ENCODE measurements at places on chromosomes 4 and X. TPM values are rescaled to one million over a fixed set of nuclear protein-coding genes. Genes with fewer than 3 reads are reported as not detected.

DNA sequence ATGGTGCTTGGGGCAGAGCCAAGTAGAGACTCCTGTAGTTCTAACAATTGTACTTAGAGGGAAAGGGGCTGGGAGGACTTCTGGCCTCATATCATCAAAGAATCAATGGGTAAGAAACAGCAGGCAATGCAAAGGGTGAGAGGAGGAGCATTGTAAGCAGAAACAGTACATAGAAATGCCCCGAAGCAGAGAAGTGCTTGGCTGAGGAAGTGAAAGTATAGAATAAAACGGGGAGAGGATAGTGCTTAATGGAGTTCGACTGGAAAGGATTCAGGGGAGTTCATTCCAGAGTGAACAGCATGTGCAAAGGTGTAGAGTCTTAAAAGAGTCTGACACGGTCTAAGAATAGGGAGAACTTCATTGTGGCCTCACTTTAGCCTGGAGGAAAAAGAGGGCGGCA, 103.0 kb downstream of the SYNPO2 start:
- DNase-seq, result no peak

DNA sequence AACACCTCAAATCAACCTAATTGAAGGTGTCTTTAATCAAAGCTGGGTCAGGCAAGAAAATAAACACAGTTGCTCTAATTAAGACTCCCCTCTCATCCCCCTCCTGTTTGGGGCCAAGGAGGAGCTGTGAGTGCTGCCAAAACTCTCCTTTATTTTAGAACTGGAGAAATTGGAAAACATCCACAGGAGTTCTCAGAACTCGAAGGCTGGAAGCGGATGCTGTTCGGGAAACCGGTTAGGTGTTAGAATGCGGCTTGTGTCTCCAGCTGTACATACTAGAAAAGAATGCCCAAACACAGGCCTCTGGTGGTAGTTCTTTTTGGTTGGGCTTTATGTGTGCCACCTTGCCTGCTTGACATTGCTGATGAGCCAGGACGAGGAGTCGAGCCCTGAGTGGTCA, 118.2 kb downstream of the GPR143 start:
- DNase-seq, result no peak

GRCh38 chr4:132227151-132227856, 921.8 kb upstream of the PCDH10 start:
- peak; percentile 66 for DNase-seq

GRCh38 chrX:119698845-119699244, 5.9 kb upstream of the SEPTIN6 start:
- DNase-seq, result peak; percentile 30

DNA sequence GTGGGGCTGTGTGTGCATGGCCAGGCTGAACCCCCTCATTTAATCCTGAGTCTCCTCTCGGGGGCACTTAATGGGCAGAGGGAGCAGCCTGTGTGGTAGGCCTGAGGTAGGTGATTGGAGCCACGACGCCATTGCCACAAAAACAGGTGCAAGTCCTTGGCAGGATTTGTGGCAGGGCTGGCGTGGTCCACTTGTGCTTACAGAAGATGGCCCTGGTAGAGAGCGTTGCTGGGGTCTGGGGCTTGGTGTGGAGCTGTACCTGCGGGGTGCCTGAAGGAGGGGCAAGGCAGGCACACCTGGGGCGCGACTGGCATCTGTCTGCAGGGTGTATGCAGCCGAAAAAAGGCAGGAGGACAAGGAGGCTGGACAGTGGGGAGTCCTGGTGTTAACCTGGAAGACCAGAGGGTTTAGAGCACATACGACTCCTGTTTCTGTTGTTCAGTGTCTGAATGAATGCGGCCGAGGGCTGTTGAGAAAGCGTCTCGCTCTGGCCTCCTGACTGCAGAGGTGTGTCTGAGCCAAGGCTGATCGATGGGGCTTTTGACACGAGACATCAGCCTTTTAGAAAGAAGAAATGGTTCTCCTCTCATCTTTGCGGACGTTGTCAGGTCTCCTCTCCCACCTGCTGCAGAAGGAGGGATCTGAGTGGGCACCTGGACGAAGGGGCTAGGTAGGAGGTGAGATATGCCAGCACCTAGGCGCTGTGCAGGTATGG, 52.0 kb downstream of the TBC1D14 start:
- DNase-seq, result no peak

- no peak for DNase-seq
Observed at GRCh38 chr4:52568351-52568750, 90.8 kb downstream of the USP46 start.

DNA sequence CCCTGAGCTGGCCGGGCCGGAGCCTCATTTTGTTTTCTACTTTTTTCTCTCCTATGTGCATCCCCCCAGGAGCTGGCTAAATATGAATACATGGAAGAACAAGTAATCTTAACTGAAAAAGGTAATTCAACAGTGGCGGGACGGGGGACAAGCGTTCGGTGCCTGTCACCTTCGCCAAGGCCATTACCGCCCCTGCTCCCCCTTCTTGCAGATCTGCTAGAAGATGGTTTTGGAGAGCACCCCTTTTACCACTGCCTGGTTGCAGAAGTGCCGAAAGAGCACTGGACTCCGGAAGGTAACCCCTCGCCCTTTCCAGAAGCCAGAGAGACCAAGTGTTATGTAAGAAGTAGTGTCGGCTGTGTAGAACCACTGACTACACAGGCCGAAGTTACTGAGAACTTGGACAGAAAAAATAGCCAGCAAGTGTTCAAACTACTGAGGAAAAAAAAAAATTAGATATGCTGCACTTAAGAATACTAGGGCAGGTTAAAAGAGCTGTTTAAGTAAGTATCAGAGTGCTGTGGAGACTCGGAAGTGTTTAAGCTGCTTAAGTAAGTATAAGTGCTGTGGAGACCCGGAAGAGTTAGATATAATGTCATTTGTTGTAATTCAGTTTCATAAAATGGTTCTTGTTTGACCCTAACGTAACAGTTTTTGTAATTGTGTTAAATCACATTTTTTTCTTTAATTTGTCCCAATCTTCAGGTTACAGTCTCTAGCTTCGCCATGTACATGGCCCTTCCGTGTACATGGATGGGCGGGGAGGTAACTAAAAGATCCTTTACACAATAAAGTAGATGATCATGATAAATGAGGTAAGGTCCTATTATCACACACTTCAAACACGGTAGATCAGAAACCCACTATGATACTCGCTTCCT, 856 bp downstream of the SAT1 start:
- DNase-seq, result no peak

GRCh38 chrX:79140731-79141130, 3.8 kb upstream of the GPR174 start:
- no peak for DNase-seq

DNA sequence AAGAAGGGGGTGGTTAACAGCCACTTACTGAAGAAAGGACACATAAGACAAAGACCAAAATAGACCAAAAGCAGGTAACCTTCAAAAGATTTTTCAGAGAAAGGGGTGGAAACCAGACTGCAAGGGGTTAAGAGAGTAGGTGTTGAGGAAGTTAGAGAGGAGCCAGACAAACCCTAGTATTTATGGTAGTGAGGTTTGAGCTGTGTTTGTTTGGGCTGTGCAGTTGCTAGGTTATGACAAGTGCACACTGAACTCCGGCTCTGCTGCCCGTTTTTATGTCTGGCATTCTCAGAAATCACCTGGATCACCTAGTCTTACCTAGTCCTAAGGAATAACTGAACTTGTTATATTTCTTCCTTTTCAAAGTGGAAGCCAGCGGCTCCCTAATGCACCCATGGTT, 22.9 kb upstream of the G3BP2 start:
- DNase-seq, result no peak

GRCh38 chrX:74242050-74242449, 61.9 kb upstream of the ZCCHC13 start:
- peak; percentile 44 for DNase-seq

DNA sequence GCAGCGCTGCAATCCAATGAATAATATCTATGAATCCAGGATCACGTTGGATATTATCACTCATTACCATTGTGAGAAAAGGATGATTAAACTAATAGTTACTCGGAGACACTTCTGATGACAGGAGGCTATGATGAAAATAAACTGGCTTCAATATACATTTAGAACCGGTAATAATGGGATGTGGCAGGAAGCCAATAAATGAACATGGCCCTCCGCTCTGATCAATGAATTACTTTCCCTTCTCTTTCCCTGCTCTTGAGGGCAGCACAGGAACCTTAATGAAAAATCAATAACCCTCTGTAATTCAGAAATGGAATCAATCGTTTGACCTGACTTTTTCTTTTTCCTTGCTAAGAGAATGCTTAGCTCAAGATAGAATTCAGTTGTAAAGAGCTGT, 103.9 kb upstream of the PAQR3 start:
- DNase-seq, result no peak

DNA sequence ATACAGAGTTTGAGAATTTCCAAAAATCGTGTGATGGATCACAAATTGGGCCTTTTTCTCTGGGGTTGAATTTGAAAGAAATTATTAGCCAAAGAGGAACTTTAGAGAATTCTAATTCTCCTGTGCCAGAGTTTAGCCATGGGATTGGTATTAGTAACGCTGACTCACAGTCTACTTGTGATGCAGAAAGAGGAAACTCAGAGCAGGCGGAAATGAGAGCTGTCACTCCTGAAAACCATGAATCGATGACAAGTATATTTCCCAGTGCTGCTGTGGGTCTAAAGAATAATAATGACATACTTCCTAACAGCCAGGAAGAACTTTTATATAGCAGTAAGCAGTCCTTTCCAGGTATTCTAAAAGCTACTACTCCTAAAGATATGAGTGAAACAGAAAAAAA, 64.9 kb downstream of the N4BP2 start:
- peak; percentile 94 for DNase-seq

DNA sequence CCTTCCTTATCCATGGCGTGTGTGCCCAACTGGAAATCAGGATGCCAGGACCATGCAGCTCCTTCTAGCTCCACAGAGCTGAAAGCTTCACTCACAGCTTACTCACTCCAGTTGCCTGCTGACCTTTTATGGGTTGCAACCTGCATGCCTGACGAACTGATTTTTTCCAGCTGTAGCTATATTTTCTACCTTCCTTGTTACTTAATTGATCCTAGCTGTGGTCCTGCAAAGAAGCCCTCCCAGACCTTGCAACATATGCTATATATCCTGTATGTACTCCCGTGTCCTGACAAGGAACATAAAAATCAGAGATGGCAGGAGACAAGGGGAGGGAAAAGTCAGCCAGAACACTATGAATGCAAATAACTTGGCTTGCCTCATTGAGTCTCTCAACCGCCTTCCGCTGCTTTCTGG, 135.3 kb upstream of the LDB2 start:
- DNase-seq, result no peak

GRCh38 chr4:73988061-73988460, at the start of gene PPBP:
PPBP (minus strand) TSS chr4:73988190; CDS start chr4:73988103, 87 bp downstream.
- DNase-seq, result no peak

- peak; percentile 11 for DNase-seq
Observed at GRCh38 chrX:139429913-139430312, 100.6 kb upstream of the F9 start.

DNA sequence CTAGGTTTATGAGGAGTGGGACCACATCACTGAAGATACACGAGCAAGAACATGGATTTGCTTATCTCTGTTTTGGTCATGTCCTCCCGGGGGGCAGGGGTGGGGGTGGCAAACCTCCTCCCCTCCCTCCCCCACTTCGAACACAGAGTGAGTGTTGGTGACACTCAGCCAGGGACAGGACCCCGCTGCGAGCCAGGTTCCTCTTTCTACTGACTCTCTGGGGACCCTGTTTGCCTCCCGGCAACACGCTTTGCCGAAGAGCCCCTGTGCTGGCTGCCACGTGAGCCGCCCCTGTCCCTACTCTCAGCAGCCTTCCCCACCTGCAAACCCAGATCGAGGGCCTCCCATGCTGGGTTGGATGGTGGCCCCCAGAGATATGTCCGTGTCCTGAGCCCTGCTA, 34.7 kb downstream of the P2RY8 start:
- no peak for DNase-seq

DNA sequence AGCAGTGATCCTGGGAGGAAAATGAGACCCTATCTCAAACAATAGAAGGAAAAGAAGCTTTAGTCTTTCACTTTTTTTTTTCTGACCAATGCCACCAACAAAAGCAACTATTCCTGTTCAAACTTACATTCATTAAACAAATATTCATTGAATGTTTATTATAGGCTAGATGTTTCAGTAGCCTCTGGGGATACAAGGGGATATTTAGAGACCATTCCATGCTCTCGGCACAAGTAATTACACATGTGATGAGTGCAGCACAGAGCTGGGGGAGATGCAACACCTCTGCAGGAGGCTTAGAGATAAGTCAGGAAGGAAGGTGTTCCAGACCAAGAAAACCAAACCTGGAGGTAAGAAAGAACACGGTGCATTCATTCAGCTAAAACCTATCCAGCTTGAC, 68.3 kb downstream of the PALLD start:
- no peak for DNase-seq

- no peak for DNase-seq
Observed at GRCh38 chrX:54758114-54759055, 39.7 kb downstream of the ITIH6 start.

- peak; percentile 71 for DNase-seq
Observed at GRCh38 chr4:149344436-149344835, 471.2 kb downstream of the IQCM start.

GRCh38 chr4:7313347-7313811, 121.0 kb downstream of the SORCS2 start:
- no peak for DNase-seq

- no peak for DNase-seq
Observed at GRCh38 chr4:111266937-111267336, 644.1 kb upstream of the PITX2 start.

GRCh38 chrX:107748506-107748905, 27.1 kb downstream of the TSC22D3 start:
- no peak for DNase-seq

DNA sequence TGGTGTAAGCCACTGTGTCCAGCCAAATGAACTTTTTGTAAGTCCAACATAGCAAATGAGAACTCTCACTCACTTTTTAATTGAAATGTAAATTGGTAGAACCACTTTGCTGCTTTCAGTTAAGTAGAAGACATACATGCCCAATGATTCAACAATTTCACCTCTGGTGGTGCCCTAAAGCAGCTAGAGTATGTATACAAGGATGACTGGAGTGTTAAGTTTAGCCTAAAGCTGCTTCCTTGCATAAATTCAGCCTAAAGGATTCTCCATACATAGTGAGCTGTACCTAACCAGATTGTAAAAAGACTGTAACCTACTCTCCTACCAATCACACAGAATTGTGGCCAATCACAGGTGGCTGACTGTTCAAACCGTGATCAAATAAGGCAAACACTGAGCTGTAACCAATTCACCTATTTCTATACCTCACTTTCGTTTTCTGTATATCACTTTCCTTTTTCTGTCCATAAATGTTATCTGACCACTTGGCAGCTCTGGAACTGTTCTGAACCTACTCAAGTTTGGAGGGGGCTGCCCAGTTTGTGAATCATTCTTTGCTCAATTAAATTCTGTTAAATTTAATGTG, 39.9 kb downstream of the PDS5A start:
- DNase-seq, result no peak

The RAB9B gene
- total RNA-seq, result 0.68 TPM

The RAB41 gene
- total RNA-seq, result not detected

The TSC22D3 gene
- 5.4 TPM for total RNA-seq

The CFAP299 gene
- total RNA-seq, result not detected

The PAGE1 gene
- total RNA-seq, result 12.3 TPM

The SLC10A7 gene
- 5.6 TPM for total RNA-seq

The PF4V1 gene
- not detected for total RNA-seq

The SPANXB1 gene
- 0.55 TPM for total RNA-seq

The GAK gene
- total RNA-seq, result 121 TPM

The NRK gene
- not detected for total RNA-seq

The AWAT1 gene
- not detected for total RNA-seq

The DSPP gene
- not detected for total RNA-seq

The MSX1 gene
- 34.9 TPM for total RNA-seq

The DRP2 gene
- 7.2 TPM for total RNA-seq

The BCORL1 gene
- 1.6 TPM for total RNA-seq
